ENCODE measurements at places on chromosomes 7 and 10. TPM values are rescaled to one million over a fixed set of nuclear protein-coding genes. Genes with fewer than 3 reads are reported as not detected.
A peak's percentile ranks its signal among the peaks of the same experiment; 100 is the strongest.

DNA sequence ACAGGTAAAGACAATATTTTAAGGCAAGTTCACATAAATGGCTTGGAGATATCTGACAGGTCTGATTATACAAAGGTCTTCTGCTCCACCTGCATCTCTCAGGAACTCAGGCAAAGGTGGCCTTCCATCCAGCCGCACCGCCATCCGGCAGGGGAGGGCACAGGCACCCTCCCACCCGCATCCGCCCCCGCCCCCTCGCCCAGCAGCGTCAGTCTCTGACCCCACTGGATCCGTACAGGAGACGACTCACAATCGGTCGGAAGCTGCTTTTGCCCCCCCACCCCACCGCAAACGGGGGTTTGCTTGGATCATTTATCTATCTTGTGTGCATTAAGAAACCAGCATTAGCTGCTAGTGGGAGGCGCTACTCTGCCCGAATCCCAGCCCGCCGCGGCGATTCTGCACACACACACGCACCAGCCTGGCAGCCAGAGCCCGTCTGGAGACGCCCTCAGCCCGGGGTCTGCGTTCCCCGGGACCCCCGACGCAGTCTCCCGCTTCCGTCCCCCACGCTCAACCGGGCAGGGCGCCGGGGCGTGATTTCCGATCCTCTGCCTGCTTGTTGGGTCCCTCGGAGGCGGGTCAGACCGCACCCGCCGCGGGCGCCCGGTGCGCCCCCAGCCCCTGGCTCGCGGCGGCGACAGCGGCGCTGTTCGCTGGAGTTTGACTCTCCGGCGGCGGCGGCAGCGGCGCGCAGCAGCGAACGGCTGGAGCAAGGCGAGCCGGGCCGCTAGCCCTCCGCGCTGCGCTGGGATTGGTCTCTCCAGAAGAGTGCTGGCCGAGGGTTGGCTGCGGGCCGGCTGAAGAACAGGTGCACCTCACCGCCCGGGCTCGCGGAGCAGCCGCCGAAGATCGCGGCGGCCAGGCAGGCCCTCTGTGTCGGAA, 820 bp upstream of the NRG3 start:
- no peak for DNase-seq

- peak; percentile 66 for DNase-seq
Measured at GRCh38 chr7:84372712-84373111, 178.1 kb upstream of the SEMA3A start.

GRCh38 chr10:29372920-29373319, 84.0 kb downstream of the LYZL1 start:
- no peak for DNase-seq

DNA sequence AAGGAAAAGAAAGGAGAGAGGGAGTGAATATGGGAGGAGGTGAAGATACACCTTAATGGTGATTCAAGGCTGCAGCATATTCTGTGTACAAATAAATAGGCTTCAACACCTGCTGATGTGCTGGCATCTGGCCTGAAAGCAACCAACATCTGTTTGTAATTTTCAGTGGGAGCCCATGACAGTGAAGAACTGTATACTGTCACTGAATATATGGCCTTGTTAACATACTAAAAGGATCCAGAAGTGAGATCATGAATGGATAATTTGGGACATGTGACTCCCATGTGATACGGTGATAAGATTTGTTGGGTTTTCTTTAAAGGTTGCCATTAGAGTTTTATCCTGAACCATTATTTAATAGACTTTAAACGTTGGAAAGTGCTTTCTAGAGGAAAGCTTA, 459.3 kb downstream of the CNTNAP2 start:
- DNase-seq: no peak

- DNase-seq: no peak
Measured at GRCh38 chr10:113997428-113997827, 46.2 kb upstream of the ADRB1 start.

- no peak for DNase-seq
Measured at GRCh38 chr10:116636976-116637375, 16.2 kb downstream of the PNLIPRP2 start.

DNA sequence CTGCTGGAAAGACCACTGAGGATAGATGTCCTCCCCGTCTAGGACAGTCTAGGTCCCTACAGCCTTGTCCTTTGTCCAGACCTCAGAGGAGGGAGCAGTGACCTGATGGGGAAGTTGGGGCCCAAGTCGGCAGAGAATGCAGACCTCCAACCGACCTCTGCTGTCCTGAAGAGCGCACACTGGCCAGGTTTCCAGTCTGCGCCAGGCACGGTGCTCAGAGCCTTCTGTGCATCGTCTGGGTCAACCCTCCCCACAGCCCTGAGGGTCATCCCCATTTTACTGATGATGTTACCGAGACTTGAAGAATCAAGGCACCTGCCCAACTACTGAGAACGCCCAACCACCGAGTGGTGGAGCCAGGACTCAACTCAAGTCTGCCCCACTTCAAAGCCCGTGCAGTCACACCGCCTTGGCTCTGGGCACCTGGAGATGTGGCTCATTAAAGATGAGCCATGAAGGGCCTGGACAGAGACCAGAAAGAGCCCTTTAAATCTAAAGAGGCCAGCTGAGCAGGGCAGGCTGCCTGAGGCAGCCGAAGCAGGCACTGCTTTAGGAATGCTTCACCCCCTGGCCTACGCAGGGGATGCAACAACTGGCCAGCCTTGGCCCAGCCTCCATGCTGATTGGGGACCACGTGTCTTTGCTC, 4.4 kb downstream of the ITPRIP start:
- no peak for DNase-seq

DNA sequence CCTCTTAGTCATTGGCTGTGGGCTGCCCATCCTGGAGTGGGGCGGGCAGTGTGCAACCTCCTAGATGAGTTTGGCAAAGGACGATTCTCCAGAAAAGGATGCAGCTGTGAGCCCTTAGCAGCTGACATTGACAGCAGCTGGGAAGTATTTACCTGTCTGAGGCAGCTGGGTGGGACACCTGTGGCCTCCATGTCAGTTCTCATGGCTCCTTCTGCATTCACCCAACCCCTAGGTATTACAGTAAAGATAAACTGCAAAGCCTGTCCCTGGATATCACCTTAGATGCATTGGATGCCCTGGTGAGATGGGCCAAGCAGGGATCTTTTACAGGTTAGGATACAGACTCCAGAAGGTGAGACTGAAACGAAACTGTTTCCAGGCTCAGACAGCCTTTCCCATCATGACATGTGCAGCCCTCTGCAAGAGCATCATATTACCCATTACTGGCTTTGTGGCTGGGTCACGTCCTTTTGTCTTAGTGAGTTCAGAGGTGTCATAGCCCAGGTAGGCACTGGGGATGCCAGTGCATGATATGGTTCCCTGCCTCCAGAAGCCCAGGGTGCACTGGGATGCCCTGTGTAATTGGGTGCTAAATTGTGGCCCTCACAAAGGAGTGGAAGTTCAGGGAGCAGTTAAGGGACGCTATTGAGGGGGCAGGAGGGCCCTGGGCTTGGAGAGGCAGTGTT, 28.9 kb downstream of the MINDY4 start:
- no peak for DNase-seq

- no peak for DNase-seq
Measured at GRCh38 chr10:128632694-128633093, 506.5 kb upstream of the MKI67 start.

GRCh38 chr7:81937091-81937490, 167.2 kb upstream of the HGF start:
- DNase-seq: peak; percentile 58

DNA sequence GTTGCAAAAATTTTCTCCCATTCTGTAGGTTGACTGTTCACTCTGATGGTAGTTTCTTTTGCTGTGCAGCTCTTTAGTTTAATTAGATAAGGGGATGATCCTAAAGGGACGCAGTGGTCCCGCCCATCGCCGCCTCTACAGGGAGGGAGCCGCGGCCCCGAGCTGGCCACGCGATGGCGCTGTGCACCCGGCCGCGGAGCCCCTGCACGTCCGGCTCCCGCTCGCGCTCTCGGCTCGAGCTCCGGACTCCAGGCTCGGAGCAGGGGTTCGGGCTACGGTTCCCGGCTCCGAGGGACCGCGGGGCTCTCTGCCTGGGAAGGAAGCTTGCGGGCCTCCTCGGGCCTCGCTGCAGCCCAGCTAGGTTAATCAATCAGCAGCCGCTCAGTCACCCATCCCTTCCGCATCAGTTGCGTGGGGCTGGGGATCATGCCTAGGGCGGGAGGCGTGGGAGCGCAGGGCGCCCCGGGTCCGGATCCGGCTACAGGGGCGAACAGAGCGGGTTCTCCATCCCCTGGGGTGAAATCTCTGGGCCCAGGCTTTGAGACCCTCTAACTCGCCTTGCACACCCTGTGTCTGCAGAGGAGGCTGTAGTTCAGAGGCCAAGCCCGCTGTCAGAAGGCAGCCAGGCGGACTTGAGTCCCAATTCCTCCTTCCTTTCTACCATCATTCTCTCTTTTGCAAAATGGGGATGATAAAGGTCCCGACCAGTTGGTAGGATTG, 97.9 kb downstream of the WDR11 start:
- peak; percentile 59 for DNase-seq

DNA sequence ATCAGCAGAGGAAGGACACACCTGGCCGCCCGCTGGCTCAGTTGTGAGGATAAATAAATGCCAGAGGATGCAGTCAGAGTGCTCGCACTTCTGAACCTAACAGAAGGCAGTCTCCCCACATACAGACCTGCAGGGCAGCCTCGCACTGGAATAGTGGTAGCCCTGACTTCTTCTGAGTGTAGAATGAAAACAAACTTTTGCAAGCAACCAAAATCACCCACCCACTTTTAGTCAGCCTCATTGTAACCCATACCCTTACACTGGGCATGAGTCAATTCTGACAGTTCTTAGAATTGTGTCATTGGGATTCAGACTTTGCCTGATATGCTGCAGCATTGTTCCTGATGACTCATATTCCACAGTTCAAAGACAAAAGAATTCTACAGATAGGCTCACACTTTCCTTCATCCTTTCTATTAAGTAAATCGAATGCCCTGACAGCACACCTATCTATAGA, 167.0 kb upstream of the CDK1 start:
- DNase-seq: peak; percentile 82

GRCh38 chr10:79433324-79434222, 11.9 kb downstream of the ZCCHC24 start:
- DNase-seq: no peak

GRCh38 chr7:36526863-36527548, 137.3 kb downstream of the ANLN start:
- DNase-seq: peak; percentile 55

- no peak for DNase-seq
Measured at GRCh38 chr7:156147756-156148504, 335.7 kb upstream of the SHH start.

GRCh38 chr7:135239263-135239662, 5.6 kb downstream of the STRA8 start:
- no peak for DNase-seq

DNA sequence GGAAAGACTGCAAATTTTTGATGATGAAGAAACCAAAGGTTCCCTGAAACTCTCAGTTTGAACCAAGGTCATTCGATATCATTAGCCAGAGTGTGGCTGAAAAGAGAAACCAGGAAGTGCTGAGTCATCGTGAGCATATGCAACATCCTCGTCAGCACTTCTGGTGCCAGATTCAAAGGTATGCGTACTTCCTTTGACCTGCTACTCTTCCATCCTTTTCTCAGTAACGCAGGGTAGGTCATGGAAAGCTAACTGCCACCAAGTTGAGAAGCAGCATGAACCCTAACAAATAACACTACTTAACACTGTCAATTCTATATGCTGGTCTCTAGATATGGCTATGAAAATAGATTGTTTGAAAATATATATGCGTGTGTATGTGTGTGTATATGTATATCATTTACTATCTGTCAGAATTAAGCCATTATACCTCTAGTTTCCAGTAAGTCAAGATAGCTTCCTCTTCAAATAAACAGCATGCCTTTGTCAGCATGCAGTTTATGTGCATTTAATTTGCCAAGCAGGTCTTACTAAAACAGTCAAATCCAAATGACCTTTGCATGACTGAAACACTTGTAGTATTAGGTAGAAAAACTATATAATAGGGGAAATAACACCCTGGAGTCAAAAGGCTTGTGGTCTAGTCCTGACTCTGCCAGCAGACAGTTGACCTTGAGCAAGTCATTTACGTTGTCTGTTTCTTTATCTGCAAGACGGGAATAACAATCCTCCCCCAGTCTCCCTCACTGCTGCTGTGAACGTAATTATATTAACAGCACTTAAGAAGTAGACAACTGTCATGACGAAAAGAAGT, 26.4 kb downstream of the CDK6 start:
- peak; percentile 96 for DNase-seq

- no peak for DNase-seq
Measured at GRCh38 chr7:47239034-47239433, 342.9 kb downstream of the TNS3 start.

GRCh38 chr10:54749623-54750022, 51.4 kb downstream of the PCDH15 start:
- no peak for DNase-seq

DNA sequence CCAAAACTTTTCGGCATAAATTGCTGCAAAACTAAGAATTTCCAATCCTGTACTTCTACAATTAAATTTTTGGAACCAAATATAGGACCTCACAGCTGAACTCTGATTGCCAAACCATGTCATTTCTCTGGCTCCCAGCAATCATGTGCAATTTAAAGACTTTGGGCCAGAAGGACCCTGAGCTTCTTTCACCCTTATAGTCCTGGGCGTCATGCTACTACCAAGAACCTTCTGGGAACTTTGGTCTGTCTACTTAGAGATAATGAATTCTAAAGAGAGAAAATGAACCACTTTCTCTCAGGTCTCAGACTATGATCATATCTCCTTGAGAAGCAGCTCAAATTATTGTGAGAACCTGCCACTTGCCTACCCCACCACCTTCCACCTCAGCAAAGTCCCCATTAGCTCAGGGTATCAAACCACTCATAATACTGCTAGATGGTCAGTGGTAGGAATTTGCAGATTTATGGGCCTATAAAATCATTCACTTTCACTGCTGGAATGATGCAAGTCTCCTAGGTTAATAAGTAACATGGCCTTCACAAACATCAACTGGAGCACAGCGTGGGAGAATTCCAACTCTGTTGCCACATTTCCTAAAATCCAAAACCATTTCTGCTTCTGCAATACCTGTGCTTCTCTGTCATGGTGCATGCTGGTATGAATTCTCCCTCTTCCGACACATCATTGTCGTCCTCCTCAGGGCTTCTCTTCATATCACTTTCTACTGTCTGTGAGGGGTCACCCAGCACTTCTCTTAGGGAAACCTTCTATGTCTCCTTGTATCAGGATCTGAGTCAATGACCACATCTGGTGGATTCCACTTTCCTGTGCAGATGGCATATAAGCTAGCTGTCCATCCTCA, 6.6 kb upstream of the WDR91 start:
- DNase-seq: no peak

DNA sequence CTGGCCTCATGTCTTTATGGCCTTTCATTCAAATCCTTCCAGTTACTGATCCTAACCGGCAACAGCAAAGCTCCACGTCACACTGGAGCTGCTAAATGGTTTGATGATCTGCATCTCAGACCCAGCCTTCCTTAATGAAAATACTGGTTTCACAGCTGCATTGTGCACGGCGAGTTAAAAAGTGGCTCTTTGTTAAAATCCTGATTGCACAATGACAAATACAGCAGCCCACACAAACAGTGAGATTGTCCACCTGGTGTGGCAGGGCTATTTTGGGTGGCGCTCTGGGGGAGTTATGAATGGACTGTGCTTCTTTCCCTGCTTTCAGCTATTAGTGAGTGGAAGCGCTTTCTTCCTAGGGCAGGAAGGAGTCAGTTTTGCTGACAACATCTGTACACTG, 63.4 kb upstream of the C1QL3 start:
- no peak for DNase-seq

The RPA3 gene
- 44.2 TPM for total RNA-seq

The OPN1SW gene
- not detected for total RNA-seq

The KLF14 gene
- not detected for total RNA-seq

The TECPR1 gene
- 13.0 TPM for total RNA-seq
